ENCODE measurements at places on chromosomes 1 and 21.

DNA sequence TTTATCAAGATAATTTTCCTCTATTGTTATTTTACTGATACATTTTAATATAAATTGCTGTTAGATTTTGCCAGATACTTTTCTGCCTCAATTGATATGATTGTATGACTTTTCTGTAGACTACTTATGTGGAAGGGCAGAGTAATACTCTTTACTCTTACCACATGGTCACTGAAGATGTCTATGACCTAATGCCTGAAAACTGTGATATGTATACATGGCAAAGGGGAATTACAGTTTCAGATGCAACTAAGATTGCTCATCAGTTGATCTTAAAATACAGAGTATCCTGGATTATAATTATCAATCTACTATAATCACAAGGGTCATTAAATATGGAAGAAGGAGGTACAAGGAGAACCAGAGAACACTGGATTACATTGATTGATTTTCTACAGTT lies 1528.0 kb downstream of the BRINP3 start:
- no peak for DNase-seq

DNA sequence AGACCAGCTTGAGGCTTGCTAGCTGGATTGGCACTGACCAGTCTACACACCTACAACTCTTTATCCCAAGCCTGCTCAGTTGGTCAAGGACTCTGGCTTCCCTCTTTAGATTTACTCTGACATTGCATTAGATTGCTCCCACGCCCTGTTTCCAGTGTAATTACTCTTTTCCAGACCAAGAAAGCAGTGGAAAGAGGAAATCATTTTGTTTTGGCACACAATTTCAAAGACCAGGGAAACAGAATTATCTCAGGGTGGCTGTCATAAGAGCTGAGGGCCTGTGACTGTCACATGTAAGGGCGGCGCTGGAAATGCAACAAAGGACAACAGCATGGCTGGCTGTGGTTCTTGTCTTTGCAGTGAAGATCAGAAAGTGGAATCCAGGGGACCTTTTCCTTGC lies 302.7 kb downstream of the HHAT start:
- no peak for DNase-seq

DNA sequence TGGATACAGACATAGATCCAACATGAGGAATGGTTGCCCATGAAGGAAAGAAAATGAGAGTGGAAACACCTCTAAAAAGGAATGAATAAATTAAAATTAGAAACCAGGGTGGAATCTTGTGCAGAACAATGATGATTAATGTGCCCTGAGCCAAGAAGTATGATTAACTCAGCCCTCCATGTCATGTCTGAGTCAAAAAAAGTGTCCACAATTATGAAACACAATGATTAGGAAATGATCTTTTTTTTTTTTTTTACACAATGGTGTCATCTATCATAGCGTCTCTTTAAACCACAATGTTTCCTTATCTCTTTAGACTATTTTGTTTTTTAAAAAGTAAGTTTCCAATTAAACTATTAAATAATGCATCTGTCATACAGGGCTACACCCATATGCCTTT lies 78.9 kb upstream of the RAB4A start:
- DNase-seq = no peak

GRCh38 chr1:168000656-168001055 lies 63.8 kb upstream of the MPC2 start:
- DNase-seq = no peak

GRCh38 chr1:186112280-186112679 lies 262.8 kb downstream of the TPR start:
- DNase-seq = no peak

- DNase-seq = no peak
Observed at GRCh38 chr1:59081181-59081580, 215.7 kb upstream of the FGGY start.

DNA sequence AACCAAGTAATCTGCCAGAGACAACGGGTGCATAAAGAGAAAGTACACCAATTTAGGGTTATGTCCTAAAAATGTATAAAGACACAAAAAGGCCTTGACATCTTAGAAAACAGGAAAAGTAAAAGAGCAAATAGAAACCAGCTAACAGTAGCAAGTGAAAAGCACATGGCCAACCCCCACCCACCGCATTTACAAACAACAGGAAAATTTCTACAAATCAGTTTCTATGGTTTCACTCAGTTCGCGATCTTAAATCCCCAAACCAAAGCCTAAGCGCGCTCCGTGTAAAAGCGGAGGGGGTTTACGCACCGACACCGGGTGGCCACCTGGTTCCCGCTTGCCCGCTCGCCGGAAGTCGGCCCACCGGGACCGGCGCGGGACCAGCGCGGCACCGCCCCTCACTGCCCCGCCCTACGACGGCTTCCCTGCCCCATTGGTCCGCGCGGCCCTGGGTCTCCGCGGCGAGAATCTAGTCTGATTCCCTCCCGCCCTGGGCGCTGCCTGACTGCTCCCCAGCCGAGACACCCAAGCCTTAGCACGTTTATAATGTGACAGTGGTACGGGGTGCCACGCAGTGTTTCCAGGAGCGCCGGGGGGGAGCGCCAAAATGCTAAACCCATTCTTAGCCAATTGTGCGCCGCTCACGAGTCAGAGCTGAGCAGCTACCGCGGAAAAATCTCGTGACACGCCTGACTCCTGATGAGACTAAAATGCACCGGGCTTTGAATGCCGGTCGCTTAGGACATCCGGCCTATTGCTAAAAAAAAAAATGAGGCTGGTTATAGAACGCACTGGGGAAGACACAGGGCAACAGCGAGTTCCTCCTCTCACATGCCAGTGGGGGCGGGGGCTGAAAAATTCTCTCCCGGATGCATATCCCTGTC lies at the start of gene GART:
TSS of gene GART (minus strand) at position 362 of the 884 bp plus-strand sequence. CDS start 2,802 bp downstream, outside the sequence.
- peak; percentile 27 for DNase-seq

GRCh38 chr1:100364697-100365096 lies 12.4 kb downstream of the CDC14A start:
- DNase-seq = no peak
